ENCODE measurements at places on chromosomes 5 and 9. TPM values are rescaled to one million over a fixed set of nuclear protein-coding genes. Genes with fewer than 3 reads are reported as not detected.

Gene TEX48
- total RNA-seq = not detected

Gene FBXL17
- 11.5 TPM for total RNA-seq

Gene PSAT1
- 501 TPM for total RNA-seq

Gene PHF24
- total RNA-seq = not detected

Gene INIP
- total RNA-seq = 29.1 TPM

Gene TRIM7
- total RNA-seq = 46.8 TPM

Gene SLC45A2
- not detected for total RNA-seq

Gene SHC3
- total RNA-seq = 2.4 TPM

Gene CAPSL
- total RNA-seq = not detected

Gene TAL2
- not detected for total RNA-seq

All from NCI-H460 (cell line).